Activated CD4-positive, alpha-beta T cell treated with anti-CD3 and anti-CD28 coated beads, Interleukin-2, amount 10 ng/mL, durations not matched to agents 24 days and 14 days (primary cell): ENCODE measurements at places on chromosomes 2 and 18. TPM values are rescaled to one million over a fixed set of nuclear protein-coding genes. Genes with fewer than 3 reads are reported as not detected.

The FOXI3 gene
- not detected in 2 replicates for total RNA-seq

The DSG4 gene
- total RNA-seq = not detected in 2 replicates

The UGT1A8 gene
- total RNA-seq = not detected in 2 replicates

The CEP192 gene
- total RNA-seq = 31.4 and 34.7 TPM in 2 replicates

The MEMO1 gene
- 64.0 and 65.8 TPM in 2 replicates for total RNA-seq
